ENCODE measurements at places on chromosomes 4 and X.

GRCh38 chr4:184283659-184284335, 66.1 kb upstream of the ENPP6 start:
- no peak for DNase-seq

GRCh38 chr4:112888622-112889021, 160.8 kb upstream of the ANK2 start:
- DNase-seq = no peak

GRCh38 chr4:68372588-68372987, 22.7 kb upstream of the YTHDC1 start:
- no peak for DNase-seq

- no peak for DNase-seq
These were observed 72.9 kb downstream of the YIPF6 start for GRCh38 chrX:68571610-68572311.

GRCh38 chrX:100085846-100086245, 324.2 kb downstream of the PCDH19 start:
- no peak for DNase-seq

DNA sequence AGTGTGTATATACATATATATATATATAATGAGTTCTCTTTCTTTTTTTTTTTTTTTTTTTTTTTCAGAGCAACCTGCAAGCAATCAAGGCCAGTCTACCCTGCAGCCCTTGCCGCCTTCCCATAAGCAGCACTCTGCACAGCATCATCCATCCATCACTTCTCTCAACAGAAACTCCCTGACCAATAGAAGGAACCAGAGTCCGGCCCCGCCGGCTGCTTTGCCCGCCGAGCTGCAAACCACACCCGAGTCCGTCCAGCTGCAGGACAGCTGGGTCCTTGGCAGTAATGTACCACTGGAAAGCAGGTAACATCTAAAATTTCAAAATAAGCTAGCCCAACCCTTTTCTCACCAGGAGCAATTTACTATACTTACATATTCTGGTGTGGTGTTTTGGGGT, 316.3 kb downstream of the DCTD start:
- DNase-seq = no peak

- no peak for DNase-seq
These were observed 654.6 kb downstream of the RAPGEF2 start for GRCh38 chr4:159757499-159757898.

DNA sequence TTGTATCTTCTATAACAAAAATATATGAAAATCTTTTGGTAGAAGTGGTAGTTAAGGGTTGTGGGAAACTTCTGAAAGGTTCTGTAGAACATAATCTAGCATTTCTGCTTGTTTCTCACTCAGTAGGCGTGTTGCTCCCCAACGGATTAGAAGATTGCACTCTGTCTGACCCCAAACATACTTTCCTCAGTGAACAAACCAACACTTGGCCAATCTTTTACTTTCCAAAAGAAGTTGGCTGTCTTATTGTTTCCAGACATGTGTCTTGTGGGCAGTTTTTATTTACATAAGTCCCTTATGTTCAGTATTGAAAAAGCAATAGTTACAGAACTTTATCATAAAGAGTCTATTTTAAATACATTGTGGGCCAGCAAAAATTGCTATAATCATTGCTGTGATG, 312.8 kb upstream of the EPHA5 start:
- no peak for DNase-seq

GRCh38 chrX:140151316-140151715, 186.0 kb upstream of the CXorf66 start:
- no peak for DNase-seq

GRCh38 chr4:150033901-150034300, 44.3 kb upstream of the DCLK2 start:
- DNase-seq = no peak

- DNase-seq = no peak
These were observed 683.5 kb downstream of the TRIML1 start for GRCh38 chr4:188822698-188823097.

GRCh38 chr4:140085881-140086280, 68.1 kb downstream of the MAML3 start:
- no peak for DNase-seq

GRCh38 chr4:77818602-77819403, at the start of gene CNOT6L:
TSS of gene CNOT6L (minus strand) at chr4:77819368. CDS start at chr4:77819308, 60 bp downstream.
- DNase-seq = peak; percentile 56

DNA sequence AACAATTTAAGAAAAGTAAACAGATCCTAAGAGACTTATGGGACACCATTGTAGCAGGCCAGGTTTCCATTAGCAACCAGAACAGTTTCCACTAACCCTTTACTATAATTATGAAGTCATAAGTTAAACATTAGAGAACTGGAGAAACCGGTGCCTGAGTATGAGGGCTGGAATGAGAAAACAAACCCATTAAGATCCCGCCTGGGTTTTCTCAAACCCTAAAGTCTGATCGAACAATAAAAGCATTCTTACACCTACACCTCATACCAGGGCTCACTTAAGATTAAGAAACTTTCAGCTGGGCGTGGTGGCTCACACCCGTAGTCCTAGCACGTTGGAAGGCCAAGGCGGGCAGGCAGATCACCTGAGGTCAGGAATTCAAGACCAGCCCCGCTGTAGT, 13.7 kb upstream of the DHX15 start:
- no peak for DNase-seq

GRCh38 chr4:147481577-147482109, 746 bp downstream of the EDNRA start:
- DNase-seq = no peak

DNA sequence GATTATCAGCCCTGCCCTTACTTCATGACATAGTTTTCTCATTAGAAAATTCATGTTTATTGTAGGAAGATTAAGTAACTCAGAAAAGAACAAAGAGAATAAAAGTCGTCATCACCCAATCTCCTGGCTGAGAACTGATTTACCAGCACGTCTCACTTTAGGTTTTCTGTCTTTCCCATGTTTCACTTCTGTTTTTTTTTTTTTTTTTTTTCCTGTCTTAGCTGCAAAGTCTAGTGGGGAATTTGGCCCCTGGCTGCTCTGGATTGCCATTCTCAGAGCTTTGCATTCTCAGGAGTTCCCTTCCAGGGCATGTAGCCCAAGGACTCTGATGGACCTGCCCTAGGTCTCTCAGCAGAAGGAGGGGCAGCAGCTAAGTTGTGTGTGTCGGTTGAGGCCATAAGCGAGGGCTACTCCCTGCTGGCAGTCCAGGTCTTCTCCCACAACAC, 57.8 kb downstream of the TMEM131L start:
- no peak for DNase-seq

DNA sequence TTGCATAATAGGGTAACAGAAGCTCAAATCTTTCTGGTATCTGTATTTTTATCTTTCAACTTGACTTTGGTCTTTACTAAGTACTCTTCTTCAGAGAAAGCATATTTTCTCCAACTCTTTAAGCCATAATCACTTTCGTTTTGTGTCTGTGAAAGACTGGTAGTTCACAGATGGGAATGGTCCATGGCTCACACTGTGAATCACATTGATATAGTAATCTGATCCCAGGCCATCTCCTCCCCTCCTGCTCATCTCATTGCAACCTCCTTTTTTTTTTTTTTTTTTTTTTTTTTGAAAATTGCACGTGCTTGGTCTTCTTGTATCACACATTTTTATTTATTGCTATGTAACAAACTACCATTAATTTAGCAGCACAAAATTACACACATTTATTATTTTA, 694.5 kb upstream of the SLIT2 start:
- DNase-seq = no peak

DNA sequence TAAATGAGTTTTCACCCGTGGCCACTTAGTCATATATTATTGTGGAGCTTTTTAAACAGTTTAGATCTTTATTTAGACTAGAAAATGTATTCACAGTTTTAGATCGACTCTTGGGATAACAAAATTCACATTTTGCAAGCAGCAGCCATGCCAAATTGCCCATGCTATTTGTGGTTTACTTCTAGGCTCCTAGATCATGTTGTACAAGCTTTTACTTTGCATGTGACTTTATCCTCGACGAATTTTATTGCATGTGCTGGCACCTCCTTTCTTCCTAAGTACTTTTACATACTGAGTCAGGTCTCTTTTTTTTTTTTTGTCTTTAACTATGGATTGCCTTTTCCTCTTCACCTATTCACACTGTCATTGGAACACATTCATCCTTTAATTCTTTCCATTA, 23.2 kb downstream of the BBS12 start:
- no peak for DNase-seq

- peak; percentile 36 for DNase-seq
These were observed 36.6 kb downstream of the CCNG2 start for GRCh38 chr4:77193511-77194102.

- DNase-seq = no peak
These were observed 565.7 kb upstream of the FAT1 start for GRCh38 chr4:187289371-187289770.

DNA sequence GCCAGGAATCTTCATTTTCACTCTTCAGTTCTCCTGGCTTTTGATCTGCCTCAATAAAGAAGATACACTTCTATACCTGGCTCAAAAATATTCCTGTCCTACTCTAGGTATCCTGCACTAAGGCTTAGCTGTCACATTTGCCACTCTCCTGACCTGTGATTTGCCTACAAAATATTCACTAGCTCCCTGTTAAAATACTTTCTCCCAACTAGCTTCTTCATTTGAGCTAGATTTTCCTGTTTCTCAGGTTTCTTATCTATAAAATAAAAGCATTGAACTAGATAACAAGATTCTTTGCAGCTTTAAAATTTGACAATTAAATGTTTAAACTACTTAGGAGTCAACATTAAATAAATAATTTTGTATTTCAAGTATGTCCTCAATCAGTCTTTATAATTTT, 53.2 kb downstream of the CHIC2 start:
- DNase-seq = no peak

- no peak for DNase-seq
These were observed 26.5 kb downstream of the HAND2 start for GRCh38 chr4:173503330-173504180.

- no peak for DNase-seq
These were observed 49.7 kb downstream of the ATP8A1 start for GRCh38 chr4:42607011-42607726.

DNA sequence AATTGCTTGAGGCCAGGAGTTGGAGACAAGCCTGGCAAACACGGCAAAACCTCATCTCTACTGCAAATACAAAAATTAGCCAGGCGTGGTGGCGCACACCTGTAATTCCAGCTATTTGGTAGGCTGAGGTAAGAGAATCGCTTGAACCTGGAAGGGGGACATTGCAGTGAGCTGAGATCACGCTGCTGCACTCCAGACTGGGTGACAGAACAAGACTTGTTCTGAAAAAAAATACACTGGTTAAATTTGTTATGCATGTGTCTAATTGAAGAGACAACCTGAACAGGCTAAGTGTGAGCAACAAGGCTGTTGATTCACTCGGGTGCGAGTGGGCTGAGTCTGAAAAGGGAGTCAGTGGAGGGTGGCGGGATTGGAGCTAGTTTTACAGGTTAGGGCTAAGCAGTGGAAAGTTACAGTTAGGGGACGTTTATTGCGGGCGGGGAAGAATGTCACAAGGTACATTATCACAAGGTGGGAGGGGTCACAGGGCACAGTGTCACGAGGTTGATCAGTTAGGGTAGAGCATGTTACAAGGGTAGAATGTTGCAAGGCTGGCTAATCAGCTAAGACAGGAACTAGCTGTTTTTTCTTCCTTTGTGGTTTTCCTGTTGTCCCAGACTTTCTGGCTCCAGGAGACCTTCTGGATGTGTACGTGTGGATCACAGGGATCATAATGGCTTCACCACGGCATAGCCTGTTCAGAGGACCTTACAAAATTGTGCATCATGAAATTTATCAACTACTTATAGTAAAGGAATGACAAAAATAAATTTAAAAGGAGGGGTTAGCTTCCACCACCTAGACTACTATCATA, 115.8 kb downstream of the NAA11 start:
- DNase-seq = no peak

GRCh38 chrX:97882306-97882705, 998.6 kb downstream of the RPA4 start:
- no peak for DNase-seq

DNA sequence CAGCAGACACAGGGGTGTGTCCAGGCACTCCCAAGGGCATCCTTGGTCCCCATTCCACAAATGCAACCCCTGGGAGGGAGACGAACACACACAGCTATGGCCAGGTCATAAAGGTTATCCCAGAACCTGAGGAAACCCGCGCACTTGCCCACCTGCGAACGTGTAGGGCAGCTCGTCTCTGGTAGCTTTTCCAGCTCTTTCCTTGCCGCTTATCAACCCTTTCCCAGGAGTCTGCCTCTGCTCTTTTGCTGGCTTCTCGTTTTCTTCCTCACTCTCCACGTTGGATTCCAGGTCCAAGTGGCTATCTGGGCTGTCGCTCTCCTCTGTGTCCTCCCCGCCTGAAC, 13.5 kb downstream of the NOP14 start:
- no peak for DNase-seq

DNA sequence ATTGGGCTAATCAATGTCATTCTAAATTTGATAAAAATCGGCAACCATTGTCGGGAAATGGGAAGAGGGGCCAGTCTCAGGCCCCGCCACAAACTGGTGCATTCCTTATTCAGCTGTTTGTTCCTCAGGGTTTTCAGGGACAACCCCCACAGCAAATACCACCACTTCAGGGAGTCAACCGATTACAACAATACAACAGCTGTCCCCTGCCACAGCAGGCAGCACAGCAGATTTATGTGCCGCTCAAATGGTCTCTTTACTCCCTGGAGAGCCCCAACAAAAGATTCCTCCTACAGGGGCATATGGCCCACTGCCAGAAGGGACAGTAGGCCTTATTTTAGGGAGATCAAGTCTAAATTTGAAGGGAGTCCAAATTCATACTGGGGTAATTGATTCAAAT, 61.8 kb downstream of the ZNF732 start:
- DNase-seq = no peak

GRCh38 chr4:113311047-113311446, 261.6 kb downstream of the ANK2 start:
- DNase-seq = no peak

GRCh38 chr4:26183017-26183416, 137.8 kb upstream of the RBPJ start:
- DNase-seq = no peak
